C1 segment of cervical spinal cord (tissue), 14 donors: ENCODE measurements at places on chromosomes 1 and 21.

DNA sequence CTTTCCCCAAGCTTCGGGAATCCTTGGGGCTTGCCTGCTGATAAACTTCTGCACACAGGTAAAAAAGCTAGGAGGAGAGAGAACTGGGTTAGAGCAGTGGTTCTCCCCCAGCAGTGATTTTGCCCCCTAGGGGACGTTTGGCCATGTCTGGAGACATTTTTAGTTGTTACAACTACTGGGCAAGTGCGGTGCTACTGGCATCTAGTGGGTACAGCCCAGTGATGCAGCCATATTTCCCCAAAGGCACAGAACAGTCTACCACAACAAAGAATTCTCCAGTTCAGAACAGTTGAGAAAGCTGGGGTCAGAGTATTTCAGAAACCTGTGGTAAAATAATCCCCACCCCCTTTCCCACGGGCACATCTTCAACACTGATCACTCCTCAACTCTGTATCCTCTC lies 41.3 kb downstream of the LRRC71 start:
- DNase-seq, result no peak

DNA sequence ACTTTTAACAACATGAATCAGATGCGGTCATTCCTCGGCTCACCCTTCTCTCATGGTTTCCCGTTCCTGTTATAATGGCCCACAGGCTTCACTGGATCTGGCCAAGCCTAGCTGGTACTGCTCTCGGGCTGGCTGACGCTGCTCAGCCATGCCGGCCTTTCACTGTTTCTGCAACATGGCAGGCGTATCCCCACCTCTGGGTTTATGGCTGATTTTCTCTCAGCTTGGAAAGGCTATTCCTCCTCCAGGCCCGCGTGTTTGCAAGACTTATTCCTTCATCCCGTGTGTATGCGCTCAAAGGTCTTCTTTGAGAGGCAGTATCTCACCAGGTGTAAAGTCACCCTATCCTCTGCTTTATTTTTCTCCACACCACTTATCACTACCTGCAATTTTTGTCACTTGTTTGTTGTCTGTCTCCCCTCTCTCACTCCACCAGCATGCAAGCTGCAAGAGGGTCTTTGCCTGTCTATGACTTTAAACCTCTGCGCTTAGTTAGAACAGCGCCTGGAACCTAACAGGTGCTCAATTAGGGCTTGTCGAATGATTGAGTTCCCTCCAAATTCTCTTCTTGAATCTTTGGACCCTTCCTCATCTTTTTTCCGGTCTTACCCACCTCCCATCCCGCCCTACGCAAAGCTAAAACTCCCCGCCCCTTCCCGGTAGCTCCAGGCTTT lies 491 bp upstream of the RAP1A start:
- DNase-seq, result no peak

DNA sequence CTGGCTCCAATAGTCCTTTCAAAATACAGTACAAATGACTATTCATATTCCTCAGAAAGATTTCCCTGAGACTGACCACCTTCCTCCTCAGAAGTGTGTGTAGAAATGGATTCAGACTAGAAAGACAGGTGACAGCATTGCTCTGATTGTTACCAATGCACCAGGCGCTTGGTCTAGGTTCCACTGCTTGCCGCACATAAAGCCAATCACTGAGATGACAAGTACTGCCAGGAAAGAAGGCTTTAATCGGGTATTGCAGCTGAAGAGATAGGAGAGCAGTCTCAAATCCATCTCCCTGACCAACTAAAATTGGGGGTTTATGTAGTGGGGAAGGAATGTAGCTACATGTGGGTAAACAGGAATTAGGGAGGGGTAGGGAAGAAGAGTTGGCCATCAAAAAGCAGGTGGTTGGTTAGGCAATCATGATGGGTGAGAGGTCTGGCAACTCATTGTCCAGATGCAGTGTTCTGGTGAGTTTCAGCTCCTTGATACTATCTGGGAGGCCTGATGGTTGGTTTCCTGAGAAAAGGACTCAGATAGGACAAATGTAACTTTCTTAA lies 98.0 kb downstream of the KCNH1 start:
- DNase-seq, result no peak

DNA sequence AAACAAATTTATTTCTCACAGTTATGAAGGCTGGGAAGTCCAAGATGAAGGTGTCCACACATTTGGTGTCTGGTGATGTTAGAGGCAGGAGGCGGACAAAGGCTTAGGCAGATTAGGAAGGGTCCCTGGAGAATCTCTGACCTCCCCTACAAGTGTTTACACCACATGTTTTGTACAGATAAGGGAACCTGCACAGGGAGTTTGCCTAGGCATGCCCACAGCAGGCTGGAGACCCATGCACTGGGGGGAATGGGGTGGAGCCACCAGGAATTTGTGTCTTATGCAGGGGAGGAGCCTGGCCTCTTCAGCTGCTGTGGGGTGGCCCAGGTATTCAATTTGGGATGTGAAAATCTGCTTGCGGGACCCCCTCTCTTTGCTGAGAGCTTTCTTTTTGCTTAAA lies 131.3 kb downstream of the PATJ start:
- no peak for DNase-seq

GRCh38 chr1:68495968-68496679 lies 758 bp downstream of the DEPDC1 start:
- DNase-seq, result no peak

GRCh38 chr1:53384796-53385195 lies 56.9 kb upstream of the LRP8 start:
- no peak for DNase-seq

DNA sequence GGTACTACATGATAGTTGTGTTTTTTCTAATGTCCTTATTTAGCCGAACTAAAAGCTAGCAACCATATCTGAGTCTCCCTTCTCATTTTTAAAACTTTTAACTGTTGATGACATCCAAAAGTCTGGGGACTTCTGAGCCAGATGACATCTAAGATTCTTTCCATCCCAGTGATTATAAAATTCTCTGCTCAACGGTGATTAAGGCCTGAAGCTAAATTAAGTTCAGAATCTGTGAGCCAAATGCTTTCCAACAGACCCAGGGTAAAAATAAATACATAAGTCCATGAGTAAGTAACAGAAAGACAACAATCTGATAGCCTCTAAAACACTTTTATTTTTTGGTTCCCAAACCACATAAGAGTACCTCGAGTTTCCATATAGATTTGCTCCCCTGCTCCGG lies 13.1 kb upstream of the PTP4A2 start:
- no peak for DNase-seq

- DNase-seq, result peak; percentile 73
These were observed 8.2 kb downstream of the SYTL1 start for GRCh38 chr1:27349784-27350662.

DNA sequence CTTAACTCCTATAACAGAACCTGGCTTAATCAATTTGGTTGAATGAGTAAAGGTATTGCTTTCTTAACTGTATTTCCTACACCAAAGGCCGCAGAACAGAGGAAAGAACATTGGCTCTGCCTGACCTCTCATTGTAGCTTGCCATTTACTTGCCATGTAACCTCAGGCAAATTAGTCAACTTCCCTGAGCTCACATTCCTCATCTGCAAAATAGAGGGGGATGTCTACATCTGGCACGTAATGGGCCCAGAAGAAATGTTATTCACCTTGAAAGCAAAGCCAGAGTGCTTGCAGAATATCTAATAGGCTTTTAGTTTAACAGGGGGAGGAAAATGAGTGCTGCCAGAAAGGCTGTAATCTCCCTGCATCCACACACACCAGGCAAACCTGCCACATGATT lies 44.3 kb downstream of the LAMC2 start:
- no peak for DNase-seq

GRCh38 chr1:236302941-236303340 lies 21.2 kb upstream of the ERO1B start:
- DNase-seq, result no peak

DNA sequence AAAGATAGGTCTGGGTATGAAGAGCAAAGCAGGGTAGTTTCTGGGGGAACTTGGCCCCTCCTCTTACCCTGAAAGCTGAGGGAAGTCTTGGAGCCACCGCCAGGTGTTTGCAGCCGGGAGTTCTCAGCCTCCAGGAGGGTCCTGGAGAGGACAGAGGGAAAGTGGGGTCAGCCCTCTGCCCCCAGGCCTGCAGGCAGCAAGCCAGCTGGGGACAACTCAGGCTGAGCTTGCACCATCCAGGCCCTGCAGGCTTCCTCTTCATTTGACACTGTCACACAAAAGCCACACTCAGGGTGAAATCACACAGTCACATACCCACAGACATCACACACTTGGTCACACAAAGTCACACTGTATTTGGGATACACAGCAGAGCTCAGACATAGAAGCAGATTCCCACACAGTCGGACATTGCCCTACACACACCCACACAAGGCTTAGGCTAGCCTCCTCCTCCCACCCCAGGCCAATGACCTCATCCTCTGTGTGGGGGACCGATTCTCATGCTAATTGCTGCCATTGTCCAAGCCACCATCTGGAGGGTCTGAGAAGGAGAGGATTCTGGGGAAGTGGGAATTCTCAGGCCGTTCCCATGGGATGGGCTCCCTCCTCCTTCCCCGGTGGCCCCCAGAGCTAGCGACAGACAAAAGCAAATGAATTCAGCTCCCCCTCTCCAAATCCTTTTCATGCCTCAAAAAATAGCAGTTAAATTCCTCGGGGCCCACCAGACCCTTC lies 3.7 kb downstream of the NES start:
- no peak for DNase-seq

GRCh38 chr1:93459126-93459525 lies 11.2 kb downstream of the FNBP1L start:
- no peak for DNase-seq

DNA sequence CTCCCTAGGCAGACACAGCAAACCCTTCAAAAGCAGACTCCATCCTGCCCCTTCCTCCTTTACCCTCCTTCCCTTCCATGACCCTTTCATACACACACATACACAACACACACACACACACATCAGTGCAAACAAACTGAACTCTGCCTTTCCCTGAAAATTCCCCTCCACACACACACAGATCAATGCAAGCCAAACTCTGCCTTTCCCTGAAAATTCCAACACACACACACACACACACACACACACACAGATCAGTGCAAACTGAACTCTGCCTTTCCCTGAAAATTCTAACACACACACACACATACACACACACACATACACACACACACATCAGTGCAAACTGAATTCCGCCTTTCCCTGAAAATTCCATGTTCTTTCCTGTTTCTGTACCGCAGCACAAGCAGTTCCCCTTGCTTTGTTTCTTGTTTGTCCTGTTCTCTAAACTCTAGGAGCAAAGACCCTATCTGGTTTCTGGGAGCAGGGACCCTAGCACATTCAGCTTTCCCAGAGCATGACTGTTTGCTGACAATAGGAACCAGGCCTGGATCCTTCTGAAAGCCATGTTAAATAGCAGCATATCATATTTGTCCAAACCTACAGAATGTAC lies 91.0 kb downstream of the PTPN14 start:
- no peak for DNase-seq

GRCh38 chr1:205802060-205802459 lies 10.9 kb downstream of the SLC41A1 start:
- DNase-seq, result no peak

DNA sequence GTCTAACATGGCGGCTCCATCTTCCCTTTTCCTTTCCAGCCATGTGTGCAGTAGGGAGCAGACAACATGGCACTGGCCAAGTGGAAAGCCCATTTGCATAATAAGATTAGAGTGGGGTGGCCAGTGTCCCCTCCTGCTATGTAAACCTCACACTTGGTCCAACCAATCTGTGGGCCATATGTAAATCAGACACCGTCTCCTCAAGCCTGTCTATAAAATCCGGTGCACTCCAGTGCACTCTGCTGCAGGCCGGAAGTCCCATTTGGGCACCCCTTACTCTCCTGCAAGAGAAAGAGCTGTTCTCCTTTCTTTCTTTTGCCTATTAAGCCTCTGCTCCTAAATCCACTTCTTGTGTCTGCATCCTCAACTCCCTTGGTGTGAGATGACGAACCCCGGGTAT lies 44.1 kb downstream of the OLFML3 start:
- no peak for DNase-seq

GRCh38 chr21:18443701-18444100 lies 40.1 kb upstream of the TMPRSS15 start:
- DNase-seq, result no peak

- DNase-seq, result no peak
These were observed 54.1 kb downstream of the CD2 start for GRCh38 chr1:116808200-116808847.

- DNase-seq, result peak; percentile 21
These were observed 35.1 kb downstream of the PTPRF start for GRCh38 chr1:43565600-43566360.

DNA sequence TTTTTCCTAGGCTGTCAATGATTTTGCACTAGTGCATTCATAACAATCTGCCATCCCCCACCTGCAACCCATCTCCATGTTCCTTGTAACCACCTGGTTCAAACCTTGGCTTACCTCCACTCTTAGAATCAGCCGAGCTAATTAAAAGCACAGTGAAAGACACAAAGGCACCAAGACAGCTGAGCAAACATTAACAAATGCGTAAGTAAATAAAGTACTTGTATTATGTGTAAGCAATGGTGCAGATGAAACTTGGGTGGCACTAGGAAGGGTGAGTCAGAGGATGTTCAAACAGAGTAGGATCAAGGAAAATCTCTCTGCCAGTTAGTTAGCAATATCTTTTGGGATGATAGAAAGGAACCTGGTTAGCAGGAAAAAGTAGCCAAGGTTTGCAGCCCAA lies 5.1 kb upstream of the FOXJ3 start:
- DNase-seq, result no peak

DNA sequence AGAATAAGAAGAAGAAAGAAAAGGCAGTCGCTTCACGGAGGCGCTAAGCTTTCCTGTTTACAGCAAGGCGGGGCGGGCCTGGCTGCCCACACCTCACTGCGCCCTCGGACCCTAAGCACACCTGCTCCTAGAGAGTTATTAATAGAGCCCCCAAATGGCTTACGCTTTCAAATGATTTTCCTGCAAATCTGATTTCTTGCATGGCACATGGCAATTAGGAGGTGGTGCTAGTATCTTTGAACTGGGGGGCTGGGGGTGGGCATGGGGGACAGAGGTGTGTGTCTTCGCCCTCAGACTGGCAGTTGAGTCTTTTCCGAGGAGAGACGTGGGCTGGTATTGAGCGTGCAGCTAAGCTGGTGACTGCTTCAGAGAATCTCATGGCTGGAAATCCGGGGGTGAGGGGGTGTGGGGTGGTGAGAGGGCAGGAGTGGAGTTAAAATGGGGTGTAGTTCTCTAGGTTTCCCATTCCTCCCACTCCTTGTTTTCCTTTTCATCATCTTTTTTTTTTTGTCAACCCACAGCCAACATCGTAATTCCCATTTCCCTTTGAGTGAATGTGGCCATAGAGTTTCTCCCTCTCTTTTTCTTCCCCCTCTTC lies 1.3 kb downstream of the S1PR1 start:
- no peak for DNase-seq

- DNase-seq, result no peak
These were observed 189.0 kb downstream of the CENPF start for GRCh38 chr1:214791961-214792360.

DNA sequence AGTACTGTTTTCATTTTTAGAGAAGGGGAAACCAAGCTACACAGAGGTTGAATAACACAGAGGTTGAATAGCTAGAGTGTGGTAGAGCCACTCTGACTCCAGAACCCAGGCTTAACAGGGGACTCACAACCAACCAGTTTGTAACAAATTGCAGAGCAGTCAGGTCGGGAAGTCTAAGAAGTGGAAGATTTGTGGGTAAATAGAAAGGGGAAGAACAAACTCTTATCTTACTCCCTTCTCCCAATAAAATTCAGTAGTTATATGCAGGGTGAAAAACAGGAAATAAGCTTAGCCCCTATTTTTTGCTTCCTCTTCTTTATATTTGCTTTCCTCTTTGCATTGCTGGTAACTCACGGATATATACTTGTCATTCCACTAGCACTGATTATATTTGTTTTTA lies 23.2 kb downstream of the CDC42 start:
- no peak for DNase-seq
